Iris pigment epithelial cell (primary cell): ENCODE measurements at places on chromosomes 6 and 20.

GRCh38 chr20:2163312-2163711, 61.7 kb downstream of the STK35 start:
- no peak for DNase-seq

DNA sequence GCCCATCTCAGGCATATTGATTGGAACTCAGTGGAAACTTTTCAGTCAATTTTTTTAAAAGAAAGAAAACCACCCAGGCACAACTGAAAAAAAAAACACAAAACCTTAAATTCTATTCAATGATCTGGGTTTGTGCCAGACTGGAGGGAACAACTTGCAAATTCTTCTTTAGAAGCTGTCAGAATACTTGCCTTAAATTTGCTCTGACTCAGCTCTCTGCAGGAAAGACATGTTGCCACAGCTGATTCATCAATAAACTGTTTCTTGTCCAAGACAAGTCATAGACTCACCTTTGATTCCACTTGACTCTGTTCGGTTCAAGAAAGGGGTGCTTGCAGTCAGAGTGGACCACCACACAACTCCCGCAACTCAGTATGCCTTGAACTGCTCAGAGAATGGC, 117.8 kb upstream of the F13A1 start:
- DNase-seq: no peak

- peak; percentile 86 for DNase-seq
Measured at GRCh38 chr6:149723771-149724417, 6.0 kb upstream of the LATS1 start.

DNA sequence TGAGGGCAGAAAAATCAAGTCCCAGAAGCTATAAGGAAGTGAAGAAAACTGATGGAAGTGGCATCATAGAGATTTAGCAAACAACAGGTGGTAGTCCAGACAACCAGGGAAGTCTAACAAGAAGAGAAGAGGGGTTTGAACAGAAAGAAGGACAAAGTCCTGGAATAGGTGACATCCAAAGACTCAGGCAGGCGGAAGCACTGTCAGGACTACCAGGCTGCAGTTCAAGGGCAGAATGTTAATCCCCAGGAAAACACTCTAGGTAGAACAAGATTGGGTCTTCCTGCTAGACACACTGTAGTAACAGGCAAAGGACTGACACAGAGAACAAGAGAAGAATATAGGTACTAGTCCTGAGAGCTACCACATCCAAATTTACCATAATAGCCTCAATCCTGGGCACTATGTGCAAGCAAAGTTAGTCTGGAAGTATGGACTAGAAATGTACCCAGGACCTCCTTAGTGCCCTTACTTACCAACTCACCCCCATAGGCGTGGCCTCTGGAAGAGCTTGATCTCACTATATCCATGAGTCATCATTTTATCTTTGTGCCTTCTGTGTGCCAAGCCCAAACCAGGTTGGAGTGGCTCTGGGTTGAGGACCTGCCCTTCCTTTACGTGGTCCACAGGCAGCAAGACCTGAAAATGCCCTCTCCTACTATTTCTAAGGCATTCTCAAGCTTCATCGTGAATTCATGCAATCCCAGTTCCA, 2.2 kb upstream of the EPB41L2 start:
- DNase-seq: no peak

GRCh38 chr6:170250455-170250854, 40.4 kb downstream of the DLL1 start:
- no peak for DNase-seq
